T1000 (cell line): ENCODE measurements at places on chromosomes 3 and 15.
A peak's percentile ranks its signal among the peaks of the same experiment; 100 is the strongest.

DNA sequence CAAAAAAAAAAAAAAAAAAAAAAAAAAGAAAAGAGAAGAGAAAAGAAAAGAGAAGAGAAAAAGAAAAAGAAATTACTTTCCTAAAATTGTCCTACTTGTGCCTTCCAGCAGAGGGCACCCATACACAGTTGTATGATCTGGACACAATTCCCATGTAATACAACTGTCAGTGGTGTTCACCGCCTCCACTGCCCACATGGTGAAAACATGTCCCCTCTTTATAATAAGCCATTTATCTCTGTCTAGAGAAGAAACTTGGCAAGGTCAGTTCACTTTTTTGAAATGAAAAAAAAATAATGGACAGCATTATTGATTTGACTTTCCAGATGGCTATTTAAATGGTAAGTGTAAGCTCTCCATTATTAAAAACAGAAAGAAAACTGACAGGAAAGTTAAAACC is 459.4 kb downstream of the GBE1 start:
- DNase-seq = no peak

DNA sequence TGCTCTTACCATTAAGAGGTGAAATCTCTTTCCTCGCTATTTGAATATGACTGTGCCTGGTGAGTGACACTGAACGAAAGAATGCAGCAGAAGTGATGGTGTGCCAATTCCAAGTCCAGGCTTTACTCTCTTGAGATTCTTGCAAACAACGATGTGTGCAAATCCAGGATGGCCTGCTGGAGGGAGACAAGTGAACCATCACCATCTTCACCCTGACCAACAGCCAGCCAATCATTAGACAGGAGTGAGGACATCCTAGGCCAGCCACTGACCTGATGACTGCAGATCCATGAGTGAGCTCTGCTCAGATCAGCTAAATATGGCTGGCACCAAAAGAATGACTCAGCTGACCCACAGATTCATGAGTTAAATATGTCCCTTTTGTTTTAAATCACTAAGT is 878.0 kb downstream of the PDCD6IP start:
- DNase-seq = peak; percentile 24

GRCh38 chr3:180332608-180333007 is 269.4 kb upstream of the TTC14 start:
- DNase-seq = no peak

DNA sequence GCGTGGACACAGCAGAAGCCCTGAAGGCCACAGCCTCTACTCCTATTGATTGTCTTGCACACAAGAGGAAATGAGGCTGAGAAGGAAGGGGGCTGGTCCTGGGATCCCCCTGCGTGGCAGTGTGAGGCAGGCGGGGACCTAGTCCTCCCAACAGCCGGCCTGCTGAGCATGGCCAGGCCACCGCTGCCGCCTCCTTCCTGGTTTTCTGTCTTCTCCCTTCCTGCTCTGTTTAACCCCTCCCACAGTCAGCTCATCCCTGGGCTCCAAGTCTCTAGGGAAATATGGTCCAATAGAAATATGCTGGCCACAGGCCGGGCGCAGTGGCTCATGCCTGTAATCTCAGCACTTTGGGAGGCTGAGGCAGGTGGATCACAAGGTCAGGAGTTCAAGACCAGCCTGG is 42.1 kb upstream of the HES1 start:
- no peak for DNase-seq

DNA sequence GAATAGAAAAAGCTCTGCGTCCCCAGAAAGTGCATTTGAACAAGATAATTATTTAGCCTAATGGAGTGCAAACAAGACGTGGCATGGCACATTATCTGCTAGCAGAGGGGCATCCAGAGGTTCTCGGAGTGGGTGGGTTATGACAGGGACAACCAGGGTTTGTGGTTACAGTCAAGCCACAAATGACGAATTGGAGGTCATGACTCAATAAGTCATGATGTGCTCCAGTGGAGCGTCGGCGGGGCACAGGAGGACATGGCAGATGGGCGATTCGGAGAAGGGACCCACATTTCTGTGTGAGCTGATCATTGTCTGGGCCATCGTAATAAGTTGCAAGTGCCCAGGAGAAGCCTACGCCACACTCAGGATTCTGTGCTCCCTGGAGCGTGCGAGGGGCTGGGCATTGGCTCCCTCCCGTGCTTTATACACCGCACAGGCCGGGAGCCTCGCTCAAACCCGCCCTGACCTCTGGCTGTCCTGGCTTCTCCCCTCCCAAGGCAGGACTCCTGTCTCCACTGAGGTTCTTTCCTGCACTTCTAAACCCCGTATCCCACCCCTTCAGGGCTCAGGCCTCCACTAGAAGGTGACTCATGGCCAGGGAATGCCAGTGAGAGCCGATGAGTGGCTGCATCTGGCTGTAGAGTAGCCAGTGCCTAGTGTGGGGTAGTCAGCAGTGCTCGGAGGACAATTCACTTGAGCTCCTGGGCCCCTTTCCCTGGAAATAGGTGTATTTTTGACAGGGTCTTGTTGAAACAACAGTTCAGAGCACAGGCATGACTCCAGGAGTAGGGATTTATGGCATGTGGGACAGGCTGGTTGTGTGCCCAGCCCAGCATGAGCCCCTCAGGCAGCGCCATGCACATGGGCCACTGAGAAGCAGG is 67.4 kb downstream of the GRIP2 start:
- DNase-seq = peak; percentile 83

DNA sequence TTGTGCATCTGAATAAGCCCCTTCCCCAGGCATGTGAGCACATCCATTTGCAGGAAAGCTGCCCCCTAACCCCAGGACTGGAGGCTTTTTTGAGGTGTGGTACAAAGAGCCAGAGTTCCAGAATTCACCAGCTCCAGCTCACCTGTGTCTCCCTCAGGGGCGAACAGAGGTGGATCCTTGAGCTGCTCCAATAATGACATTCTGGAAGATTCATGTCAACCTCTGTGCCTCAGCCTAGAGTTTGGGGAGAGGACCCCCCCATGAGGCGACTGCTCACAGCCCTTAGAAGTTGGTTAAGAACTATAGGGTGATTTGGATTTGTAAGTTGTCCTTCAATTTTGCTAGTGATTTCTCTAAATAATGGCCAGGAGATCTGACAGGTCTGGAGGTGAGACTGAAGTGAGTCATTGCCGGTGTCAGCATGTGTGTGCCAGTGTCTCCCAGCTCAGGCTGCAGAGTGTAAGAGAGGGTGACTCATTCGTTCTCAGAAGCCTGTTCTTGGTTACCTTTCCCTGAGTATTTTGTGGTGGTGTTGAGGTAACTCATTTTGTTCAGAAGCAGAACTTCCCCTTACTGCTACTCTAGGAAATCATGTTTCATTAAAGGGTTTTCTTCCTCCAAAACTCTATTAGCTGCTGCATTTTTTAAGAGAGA is 136.9 kb upstream of the TOPAZ1 start:
- DNase-seq = no peak

DNA sequence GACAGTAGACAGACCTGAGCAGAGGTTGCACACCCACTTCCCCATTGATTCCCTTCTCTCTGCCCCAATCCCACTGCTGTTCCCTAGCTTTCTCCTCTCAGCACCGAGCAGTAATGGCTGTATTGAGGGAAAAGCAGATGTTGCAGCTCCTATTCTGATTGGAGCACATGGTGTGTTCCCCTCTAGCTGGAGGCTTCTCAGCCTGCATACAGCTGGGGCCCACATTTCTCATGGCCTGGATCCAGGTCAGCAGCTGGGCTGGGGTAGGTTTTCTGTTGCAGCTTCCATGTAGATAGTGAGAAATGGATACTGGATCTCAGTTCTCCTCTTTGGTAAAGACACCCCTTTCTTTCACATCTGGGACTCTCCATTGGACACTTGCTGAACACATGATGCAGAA is 50.1 kb downstream of the RYR3 start:
- no peak for DNase-seq

DNA sequence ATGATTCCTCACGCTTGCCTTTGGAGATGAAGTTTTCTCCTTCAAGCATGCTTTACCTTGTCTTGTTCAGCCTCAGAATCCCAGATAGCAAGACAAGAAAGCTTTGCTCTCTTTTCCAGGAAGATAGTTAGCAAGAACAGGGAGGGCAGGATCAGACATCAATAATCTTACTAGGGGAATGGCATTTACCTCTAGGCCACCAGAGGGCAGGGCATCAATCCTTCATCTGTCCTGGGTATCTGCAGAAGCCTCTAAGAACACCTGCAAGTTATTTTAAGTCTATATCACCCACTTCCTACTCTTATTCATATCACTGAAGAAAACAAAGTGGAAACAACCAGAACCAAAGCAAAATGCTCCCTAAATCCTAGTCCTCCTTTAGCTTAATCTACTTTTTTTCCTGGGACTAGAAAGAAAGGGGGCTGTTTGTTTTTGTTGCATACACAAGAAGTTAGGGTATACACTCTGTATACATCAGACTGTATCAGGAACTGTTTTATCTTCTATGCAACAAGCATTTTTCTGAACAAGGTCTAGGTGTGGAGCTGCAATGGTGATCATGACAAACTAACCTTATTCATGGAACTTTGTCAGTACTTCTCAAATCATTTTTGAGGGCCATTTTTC is 862.5 kb downstream of the CADM2 start:
- no peak for DNase-seq

DNA sequence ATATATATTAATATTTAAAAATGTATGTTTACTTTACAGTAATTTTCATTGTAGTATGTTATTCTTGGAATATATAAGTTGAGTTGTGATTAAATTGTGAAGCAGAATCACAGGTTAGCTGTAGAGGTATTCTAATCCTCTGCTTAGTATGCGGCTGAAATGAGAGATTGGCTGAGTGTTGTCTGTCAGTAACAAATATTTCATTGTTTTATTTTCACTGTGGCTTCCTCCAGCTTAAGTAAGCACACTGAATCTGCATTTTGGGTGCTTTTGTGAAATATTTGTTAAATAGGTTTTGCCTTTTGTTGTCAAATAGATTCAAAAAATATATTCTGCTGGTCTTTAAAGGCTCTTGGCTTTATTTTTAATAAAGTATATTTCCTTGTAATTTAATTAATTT is 357.5 kb downstream of the CADM2 start:
- DNase-seq = no peak

DNA sequence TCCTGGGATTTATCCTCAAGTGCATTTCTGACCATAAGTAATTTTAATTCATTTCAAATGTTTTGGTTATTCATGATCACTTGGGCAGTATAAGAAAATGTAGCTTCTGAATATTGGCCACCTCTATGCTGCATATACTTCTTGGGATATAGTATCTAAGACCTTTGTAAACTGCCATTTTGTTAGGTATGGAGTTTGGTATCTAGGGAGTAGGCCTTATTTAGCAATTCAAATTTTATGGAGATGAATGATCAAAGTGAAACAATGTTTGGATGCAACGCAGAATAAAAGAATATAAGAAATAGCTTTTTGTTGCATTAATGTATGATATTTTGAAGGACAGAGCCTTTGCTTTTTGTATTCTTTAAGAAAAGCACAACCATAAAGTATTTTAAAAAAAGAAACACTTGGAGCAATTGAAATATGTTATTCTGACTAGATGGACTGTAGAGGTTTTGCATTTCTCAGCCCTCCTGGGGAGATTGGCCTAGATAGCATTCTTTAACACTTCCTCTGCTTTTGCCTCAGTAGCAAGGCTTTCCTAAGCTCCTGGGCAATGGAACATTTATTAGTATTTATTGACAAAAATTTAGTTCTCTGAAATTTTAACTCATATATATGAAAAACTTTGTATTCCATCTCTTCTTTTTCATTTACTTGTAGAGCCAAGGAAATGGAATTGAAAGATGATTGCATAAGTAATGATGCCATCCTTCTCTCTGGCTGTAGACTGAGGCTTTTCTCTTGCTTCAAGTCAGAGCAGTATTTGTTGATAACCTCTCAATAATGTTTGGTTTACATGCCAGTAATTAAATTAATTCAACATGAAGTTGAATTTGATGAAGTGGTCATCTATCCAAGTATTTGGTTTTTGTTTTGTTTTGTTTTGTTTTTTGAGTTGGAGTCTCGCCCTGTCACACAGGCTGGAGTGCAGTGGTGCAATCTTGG is 61.8 kb upstream of the UTS2B start:
- no peak for DNase-seq

- DNase-seq = no peak
These were observed 229.8 kb downstream of the NFKBIZ start for GRCh38 chr3:102078854-102079808.

DNA sequence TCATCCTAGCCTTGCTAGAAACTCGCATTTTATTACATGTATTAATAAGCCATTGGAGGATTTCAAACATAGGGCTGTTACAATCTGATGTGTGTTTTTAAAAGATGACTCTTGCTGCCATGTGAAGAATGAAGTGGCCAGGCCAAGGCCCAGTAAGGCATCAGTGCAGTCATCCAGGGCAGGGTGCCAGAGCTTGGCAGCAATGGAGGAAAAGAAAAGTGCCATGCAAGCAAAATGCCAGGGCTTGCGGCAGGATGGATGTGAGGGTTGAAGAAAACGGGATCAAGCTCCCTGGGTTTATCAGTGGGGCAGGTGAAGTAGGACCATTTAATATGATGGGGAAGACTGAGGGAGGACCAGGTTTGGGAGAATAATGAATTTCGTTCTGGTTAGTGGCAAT is 183.6 kb downstream of the MINAR1 start:
- DNase-seq = no peak

DNA sequence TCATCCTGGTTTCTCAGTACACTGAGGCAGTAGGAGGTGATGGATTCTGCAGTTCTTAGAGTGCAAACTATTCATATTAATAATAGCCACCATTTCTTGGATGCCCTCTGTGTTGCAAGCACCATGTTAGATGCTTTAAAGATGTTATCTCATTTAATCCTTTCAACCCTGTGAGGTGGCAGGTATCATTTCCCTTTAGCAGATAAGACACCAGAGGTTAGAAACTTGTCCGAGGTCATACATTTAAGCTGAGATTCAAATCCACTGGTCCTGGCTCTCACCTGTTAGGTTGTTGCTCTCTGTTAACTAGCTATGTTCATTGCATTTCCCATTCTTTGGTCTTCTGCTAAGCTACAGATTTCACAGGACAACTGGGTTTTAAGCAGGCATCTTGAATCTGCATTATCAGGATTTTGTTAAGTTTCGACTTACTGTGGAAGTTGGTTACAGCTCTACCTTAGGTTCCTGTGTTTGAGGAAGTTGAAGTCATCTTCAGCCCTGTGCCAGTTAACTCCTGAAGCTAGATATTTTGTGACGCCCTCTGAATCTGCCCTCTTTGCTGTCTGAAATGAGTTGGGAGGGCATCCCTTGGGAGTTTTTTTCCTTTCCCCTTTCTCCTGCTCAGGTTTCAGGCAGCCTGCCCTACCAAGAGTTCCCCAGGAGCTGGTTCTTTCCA is 6.4 kb downstream of the PDE8A start:
- no peak for DNase-seq

- no peak for DNase-seq
These were observed 16.4 kb downstream of the PLEKHO2 start for GRCh38 chr15:64858021-64858575.

GRCh38 chr3:178507507-178508442 is 28.5 kb upstream of the KCNMB2 start:
- no peak for DNase-seq

DNA sequence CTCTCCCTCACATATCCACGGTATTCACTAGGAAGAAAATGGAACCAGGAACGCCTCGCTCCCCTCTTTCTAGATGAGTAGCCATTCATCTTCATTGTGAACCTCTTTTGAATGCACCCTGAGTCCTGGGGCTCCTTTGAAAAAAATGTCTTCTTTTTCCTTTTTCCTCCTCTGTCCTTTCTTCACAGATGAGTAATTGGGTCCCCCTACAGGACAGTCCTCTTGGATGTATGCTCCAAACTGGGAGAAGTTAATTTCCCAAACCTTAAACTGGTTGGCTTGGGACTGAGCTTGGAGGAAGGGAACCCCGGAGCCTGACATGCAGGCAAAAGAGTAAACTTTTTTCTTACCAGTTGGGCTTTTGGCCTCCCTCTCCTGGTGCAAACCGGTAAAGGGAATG is 108.8 kb downstream of the DPH6 start:
- DNase-seq = no peak
